CD4-positive, alpha-beta T cell treated with Interleukin-6 for 4 hours (primary cell): ENCODE measurements at places on chromosomes 3 and 15.

DNA sequence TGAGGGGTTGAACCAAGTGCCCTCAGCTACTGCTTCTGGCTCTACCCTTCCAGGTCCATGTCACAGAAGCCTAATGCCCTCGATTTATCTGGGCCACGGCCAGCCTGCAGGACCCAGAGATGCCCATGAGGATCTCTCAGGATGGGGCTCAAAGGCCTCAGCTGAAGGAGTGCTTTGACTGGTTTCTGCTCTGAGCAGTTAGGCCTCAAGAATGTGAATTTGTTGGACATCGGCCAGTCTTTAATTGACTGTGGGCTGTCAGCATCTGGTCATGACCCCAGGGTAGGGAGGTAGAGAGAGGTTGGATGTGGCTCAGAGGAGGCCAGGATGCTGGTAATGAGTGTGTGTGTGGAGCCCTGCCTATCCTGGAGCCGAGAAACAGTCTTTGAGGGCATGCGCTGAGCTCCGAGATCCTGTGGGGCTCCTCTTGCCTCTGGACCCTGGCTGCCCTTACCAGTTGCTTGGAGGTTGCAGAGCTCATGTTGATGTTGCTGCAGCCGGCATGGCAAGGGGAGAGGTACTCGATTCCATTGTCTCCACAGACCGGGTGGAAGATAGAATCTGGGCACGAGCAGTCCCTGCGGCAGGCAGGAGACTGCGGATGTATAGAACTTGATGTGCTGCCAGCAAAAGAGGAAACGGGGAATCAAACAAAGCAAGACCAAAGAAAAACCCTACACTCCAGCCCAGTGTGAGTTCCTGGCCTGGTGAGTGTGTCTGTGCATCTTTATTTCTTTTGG is 49.1 kb upstream of the RAB6B start:
- DNase-seq = no peak

DNA sequence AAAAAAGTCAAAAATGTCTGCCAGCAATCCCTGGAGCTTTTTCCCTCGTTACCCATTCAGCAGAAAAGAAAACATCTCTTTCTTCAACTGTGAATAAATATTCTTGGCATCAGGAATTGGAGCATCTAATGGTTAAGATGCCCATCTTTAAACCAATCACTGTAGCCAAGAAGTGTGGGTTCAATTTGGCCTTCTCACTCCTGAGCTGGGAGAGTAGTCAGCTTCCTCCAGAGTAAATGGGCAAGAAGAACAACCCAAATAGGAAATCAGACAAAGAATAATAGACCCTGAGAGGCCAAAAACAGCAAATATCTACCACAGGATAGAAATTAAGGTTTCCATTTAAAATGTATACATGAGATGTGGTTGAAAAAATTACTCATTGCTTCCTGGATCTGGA is 508.0 kb upstream of the MDFIC2 start:
- no peak for DNase-seq

DNA sequence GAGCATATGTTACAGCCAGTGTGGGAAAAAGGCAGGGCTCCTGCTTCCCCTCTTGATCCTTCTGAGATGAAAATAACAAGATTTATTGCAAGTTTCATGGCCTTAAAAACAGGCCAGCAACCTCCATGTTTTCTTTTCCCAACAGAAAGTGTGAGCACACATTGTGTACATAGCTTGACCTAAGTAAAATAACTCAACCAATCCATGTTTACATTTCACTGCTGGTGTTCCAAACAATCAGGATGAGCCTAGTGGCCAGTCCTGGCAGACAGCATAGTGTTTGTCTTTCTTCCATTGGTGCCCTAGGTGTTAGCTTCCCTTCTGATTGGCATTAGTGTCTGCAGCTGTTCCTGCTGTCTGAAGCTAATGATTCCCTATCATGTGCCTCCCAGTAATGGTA is 847.7 kb downstream of the EPHA3 start:
- no peak for DNase-seq

GRCh38 chr3:186241910-186242821 is 119.9 kb downstream of the DGKG start:
- DNase-seq = peak; percentile 41

DNA sequence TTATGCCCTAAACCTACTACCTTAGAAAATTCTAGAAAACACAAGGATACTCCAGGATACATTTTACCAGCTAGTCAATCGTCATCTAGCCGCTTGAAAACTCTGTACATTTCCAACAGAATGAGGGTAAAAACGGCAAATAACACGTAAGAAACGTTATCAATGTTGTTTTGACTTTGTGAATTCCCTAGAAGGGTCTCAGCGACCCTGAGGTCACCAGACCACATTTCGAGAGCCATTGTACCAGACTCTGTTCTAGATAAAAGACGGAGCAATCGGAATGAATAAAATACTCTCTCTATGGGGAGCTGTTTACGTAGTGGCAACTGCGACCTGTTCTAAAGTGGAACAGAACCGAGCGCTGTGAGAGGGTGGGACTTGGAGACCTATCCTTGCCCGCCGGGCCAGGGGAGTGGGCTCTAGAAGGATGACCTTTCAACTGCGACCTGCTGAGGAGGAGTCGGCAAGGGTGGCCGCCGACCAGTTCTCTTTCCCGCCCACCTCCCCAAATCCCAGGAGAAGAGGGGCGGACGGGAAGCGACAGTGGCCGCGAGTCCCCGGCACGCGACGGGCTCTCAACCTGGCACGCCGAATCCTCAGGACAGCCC is 778 bp upstream of the AP4E1 start:
- DNase-seq = peak; percentile 49
